ENCODE measurements at places on chromosomes 3 and 15.

- no peak for DNase-seq
Measured at GRCh38 chr3:115517457-115518050, 105.8 kb upstream of the GAP43 start.

GRCh38 chr15:51349156-51349844 is 7.8 kb downstream of the GLDN start:
- no peak for DNase-seq

GRCh38 chr15:32908135-32908801 is 190.5 kb downstream of the GREM1 start:
- DNase-seq = no peak

- DNase-seq = no peak
Measured at GRCh38 chr3:58293516-58293915, 12.5 kb upstream of the RPP14 start.

DNA sequence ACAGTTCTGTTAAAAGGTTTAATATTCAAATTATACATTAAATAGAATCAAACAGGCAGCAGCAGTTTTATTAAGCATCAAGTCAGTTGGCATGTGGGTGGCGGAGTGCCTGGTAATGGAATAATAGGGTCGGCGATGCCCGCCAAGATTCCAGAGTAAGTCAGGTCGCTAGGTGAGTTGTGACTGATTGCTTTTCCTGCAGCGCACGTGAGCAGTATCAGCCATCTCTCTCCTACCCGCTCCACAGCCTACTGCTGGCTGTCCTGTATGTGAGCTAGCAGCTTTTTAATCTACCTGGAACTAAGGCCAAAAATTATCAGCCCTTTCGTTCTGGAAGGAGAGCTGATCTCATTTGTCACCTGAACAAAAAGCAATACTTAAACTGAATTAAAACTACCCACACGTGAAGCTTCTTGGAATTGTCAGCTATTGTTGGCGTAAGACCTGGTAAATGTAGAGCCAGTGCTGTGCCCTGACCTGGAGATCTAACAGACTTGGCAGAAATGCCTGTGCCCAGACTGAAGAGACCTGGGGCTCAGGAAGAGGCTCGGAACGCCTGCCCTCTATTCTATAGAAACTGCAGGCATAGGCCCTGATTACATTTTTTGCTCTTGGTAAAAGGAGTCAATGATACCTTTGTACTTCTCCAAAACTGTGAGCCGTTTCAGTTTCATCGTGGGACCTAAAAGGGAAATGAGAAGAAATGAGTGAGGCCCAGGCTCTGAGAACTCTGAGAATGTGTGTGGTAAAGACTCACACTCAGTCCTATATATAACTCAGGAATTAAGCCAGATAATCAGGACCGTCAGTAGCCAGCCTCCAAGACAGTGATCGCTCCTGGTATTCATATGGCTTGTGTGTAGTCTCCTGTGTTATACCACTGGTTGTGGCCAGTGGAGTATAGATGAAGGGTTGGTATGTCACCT is 21.9 kb downstream of the IDH3A start:
- DNase-seq = no peak
